ENCODE measurements at places on chromosomes 3 and 15. TPM values are rescaled to one million over a fixed set of nuclear protein-coding genes. Genes with fewer than 3 reads are reported as not detected.

DNA sequence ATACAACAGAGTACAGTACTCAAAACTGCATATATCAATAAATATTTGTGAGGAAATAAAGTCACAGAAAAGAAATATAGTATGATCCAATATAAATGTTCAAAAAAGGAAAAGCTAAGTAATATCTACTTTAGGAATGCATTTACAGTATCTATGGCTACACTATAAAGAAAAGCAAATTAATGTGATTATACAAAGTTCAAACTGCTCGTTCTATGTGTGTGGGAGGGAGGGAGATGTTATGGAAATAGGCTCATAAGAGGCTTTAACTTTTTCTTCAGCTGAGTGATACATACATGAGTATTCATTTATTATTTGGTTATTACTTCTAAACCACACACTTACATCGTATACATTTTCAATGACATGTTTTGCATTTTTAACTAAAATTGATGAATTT lies 377.7 kb upstream of the AGTR1 start:
- DNase-seq: no peak

DNA sequence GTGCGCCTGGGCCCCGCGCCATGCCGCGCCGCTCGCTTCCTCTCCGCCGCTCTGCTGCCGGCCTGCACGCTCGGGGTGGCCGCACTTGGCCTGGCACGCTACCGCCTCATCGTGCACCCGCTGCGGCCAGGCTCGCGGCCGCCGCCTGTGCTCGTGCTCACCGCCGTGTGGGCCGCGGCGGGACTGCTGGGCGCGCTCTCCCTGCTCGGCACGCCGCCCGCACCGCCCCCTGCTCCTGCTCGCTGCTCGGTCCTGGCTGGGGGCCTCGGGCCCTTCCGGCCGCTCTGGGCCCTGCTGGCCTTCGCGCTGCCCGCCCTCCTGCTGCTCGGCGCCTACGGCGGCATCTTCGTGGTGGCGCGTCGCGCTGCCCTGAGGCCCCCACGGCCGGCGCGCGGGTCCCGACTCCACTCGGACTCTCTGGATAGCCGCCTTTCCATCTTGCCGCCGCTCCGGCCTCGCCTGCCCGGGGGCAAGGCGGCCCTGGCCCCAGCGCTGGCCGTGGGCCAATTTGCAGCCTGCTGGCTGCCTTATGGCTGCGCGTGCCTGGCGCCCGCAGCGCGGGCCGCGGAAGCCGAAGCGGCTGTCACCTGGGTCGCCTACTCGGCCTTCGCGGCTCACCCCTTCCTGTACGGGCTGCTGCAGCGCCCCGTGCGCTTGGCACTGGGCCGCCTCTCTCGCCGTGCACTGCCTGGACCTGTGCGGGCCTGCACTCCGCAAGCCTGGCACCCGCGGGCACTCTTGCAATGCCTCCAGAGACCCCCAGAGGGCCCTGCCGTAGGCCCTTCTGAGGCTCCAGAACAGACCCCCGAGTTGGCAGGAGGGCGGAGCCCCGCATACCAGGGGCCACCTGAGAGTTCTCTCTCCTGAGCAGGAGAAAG lies 951 bp downstream of the GPR62 start:
- DNase-seq: peak; percentile 62

DNA sequence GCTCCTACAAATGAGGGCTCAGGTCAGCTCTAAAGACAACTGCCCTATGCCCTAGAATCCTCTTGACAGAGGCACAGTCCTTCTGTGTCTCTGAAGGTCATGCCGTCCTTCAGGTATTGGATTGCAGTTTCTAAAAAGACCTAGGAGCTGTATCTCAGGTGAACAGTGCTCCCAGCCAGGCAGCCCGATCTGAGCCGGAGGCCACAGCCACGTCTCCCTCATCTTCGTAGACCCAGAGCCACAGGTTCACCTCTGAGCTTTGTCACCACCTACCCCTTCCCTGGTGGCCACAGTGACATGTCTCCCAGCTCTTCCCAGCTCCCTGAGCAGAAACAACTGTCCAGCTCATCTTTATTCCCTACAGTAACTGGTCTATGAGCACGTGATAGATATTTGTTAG lies 228.0 kb downstream of the VPS13C start:
- DNase-seq: no peak

DNA sequence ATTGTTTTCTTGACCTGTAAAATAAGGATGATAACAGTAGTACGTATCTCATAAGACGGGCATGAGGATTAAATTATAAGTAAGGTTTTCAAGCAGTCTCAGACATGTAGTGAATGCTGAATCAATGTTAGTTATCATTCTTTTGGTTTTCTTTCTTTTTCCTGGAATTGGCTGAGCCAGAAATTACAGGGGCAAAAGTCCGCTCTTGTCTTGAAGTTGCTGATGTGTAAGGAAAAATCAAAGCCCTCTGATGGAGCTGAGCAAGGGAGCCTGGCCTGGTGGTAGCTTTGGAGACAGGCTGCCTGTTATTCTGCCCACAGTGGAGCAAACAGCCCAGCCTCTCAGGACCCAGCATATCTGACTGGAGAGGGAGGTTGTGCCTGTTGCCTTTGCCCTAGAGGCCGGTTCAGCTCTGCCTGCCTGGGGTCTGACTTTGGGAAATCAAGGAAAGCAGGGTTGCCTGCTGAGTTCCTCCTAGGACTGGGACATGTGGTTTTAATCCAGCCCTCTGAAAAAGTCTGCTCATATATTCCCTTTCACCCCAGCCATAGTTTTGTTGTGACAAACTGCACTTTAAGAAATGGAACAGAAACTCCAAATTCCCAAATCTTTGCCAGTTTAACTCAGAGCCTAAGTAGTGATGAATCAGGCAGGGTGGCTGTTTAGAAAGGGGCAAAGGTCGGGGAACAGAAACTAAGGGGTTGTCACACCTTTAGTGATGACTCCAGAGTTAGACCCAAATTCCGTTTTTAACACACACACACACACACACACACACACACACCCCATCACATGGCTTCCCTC lies 40.1 kb downstream of the GASK1A start:
- DNase-seq: no peak

- no peak for DNase-seq
Observed at GRCh38 chr15:62653122-62653521, 389.4 kb upstream of the TPM1 start.

DNA sequence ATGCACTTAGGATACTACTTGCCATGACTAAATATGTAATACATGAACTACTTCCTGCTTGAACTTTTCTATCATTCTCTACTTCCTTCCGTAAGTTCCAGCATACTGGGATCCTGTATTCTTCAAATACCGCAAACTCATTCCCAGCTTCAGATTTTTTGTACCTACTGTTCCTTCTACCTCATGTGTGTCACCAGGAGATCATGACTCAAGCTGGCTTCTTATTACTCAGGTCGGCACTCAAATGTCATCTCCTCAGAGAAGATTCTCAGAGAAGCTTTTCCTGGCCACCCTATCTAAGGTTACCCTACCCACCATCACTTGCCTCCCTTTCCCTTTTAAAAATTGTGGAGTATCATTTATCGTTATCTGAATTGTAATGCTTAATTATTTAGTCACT lies 66.7 kb downstream of the RFX7 start:
- DNase-seq: peak; percentile 17

- no peak for DNase-seq
Observed at GRCh38 chr3:46912986-46913385, 35.5 kb downstream of the PTH1R start.

- DNase-seq: no peak
Observed at GRCh38 chr3:97831140-97831539, 9.3 kb downstream of the CRYBG3 start.

DNA sequence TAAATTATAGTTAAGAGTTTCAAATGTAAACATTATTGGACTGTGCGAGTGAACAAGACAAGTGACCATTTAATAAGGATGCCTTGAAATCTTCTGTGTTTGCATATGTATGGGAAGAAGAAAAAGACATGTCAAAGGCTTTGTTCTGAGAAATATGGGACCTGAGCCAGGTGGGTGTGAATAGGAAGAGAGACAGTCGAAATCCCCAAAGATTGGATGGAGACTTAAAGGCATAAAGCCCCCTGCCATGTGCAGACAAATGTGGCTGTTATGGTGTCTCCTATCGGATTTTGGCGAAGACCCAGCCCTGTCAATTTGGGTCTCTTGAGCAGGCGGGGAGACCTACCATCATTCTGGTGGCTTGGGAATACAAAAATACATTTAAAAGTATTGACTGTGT lies 16.9 kb downstream of the FXR1 start:
- DNase-seq: no peak

GRCh38 chr15:93239591-93239990 lies 150.6 kb upstream of the RGMA start:
- DNase-seq: no peak

- no peak for DNase-seq
Observed at GRCh38 chr3:194900854-194901522, 215.3 kb downstream of the FAM43A start.

- peak; percentile 1 for DNase-seq
Observed at GRCh38 chr3:34106879-34107278, 308.4 kb downstream of the PDCD6IP start.

DNA sequence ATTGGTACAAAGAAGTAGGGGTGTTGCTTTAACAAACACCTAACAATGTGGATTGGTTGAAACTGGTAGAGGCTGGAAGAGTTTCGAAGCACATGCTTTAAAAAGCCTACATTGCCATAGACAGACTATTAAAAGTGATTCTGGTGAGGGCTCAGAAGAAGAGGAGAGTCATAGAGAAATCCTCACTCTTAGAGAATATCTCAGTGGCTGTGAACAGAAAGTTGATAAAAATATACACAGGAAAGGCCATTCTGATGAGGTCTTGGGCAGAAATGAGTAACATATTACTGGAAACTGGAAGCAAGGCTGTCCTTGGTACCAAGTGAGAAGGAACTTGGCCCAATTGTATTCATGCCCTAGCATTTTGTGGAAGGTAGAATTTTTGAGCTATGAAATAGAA lies 173.7 kb upstream of the CRBN start:
- DNase-seq: no peak

- DNase-seq: no peak
Observed at GRCh38 chr3:5331567-5332269, 144.2 kb downstream of the EDEM1 start.

DNA sequence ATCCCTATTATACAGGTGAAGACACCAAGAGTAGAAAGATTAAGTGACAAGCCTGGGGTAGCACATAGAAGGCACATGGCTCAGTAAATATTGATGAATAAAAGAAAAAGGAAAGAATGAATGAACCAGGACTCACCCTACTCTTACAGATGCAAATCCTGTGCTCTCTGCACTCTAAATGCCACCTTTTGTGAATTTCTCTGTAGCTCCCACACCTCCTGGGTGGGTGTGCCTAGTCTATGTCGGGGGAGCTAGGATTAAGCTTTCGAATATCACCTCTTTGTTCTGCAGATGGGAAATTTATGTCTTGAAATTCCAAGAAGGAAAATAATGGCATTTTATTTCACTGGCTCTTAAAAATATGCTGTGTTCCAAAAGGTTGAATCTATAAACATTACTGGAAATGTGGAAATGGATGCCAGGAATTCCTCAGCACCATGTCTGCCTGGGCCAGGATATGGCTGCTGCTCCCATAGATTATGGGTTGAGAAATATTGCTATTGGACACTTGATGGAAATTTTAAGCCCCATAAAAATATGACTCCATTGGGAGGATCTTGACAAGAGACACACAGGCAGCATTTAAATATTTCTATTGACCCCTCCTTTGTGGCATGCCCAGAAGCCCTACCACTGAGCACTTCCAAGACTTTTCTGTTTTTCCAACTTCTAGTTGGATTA lies 43.3 kb downstream of the CCNB2 start:
- no peak for DNase-seq

DNA sequence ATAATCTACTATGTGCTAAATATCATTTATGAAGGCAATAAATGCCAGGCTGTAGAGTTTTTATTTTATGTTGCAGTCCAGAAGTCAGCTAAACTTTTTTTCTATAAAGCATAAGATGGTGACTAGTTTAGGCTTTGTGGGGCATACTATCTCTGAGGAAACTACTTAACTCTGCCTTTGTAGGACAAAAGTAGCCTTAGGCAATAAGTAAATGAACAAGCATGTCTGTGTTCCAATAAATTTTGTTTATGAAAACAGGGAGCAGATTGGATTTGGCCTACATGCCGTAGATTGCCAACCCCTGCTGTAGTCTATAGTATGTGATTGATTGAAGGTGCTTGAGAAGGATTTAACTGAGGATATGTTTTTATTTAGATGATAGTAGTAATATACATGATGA lies 502.5 kb upstream of the NAALADL2 start:
- peak; percentile 50 for DNase-seq

GRCh38 chr3:194031867-194032635 lies 103.9 kb upstream of the HES1 start:
- DNase-seq: peak; percentile 82

DNA sequence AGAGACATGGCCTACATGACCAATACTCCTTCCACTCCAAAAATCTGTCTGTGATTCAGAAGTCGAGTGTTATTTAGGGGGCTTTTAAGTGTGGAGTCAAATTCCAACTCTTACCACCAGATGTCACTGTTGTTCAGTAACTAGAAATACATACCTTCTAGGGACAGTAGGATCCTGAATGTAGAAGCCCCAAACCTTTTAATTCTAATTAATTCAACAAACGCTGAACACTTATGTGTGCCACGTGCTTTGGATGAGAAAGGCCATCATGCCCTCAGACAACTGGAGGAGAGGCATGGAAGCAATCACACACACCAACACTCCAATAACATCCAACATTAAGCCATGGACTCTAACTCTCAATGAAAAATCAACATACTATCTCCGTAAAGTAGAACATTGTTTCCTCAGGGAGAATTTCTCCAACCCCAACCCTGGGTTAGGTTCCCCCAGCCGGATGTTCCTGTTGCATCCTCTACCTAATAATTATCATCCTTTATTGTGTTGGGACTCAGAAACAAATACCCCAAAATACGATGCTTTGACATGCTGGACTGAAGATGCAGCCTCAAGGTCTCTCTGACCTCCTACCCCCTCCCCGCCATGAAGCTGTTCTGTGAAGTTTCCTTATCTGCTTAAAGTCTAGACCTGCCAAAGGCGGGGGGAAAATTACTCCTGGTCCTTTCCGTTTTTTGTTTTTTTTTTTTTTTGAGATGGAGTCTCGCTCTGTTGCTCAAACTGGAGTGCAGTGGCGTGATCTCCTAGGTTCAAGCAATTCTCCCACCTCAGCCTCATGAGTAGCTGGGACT lies 8.0 kb upstream of the CCDC13 start:
- peak; percentile 56 for DNase-seq

IL12A gene
- total RNA-seq: 0.25 TPM

CMTM6 gene
- 115 TPM for total RNA-seq

LRRC2 gene
- total RNA-seq: 1.1 TPM

SH2D7 gene
- not detected for total RNA-seq

SEMA3B gene
- 22.5 TPM for total RNA-seq

EPHB1 gene
- total RNA-seq: 1.0 TPM

SEMA6D gene
- 2.0 TPM for total RNA-seq

TM4SF4 gene
- not detected for total RNA-seq

C3orf85 gene
- not detected for total RNA-seq

FGD5 gene
- 0.05 TPM for total RNA-seq

PP2D1 gene
- total RNA-seq: not detected
